ENCODE measurements at places on chromosomes 11 and 22. TPM values are rescaled to one million over a fixed set of nuclear protein-coding genes. Genes with fewer than 3 reads are reported as not detected.

Gene PKNOX2
- total RNA-seq = not detected

DNA sequence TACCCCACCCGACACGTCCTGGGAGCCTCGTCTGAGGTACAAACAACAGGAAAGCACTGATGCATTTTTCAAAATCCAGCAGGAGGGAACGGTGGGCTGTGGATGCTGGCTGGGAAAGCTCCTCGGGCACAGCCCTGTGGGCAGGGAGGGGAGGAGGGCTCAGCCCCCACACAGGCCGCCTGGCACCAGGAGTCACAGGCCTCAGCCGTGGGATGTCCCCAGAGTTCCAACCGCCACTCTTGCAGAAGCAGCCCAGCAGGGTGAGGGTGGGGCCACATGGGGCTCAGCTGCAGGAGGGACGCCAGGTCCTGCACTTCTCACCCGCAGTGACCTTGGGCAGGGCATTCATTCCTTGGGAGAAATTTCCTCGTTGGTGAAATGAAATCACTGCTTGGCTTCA lies 274.6 kb downstream of the BRD1 start:
- no peak for DNase-seq

Gene HTR3A
- not detected for total RNA-seq

DNA sequence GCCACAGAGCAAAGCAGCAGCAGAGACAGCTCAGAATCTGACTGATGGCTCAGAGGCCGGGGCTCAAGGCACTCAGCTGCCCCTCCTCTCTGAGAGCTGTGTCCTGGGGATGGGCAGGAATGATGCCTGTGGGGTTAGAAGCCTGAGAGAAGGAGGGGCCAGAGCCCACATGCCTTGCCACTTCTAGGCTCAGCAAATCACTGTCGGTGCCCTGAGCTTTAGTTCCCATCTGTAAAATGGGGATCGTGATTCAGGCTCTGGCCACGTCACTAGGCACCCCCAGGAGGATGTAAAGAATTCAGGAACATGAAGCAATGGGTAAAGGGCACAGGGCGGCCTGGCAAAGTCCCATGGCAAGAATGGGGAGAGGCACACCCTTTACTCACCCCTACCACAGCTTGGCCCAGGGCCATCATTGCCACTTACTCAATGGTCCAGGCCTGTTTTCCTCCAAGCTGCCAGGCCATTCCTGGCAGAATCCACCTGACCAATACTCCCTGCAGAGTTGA lies 3.4 kb upstream of the CDC42EP2 start:
- no peak for DNase-seq

- DNase-seq = no peak
These were observed 4.0 kb downstream of the TCP11L1 start for GRCh38 chr11:33043221-33043830.

Gene OR51E2
- not detected for total RNA-seq

Gene TMEM126A
- total RNA-seq = 23.3 TPM

Gene KCNC1
- total RNA-seq = not detected

DNA sequence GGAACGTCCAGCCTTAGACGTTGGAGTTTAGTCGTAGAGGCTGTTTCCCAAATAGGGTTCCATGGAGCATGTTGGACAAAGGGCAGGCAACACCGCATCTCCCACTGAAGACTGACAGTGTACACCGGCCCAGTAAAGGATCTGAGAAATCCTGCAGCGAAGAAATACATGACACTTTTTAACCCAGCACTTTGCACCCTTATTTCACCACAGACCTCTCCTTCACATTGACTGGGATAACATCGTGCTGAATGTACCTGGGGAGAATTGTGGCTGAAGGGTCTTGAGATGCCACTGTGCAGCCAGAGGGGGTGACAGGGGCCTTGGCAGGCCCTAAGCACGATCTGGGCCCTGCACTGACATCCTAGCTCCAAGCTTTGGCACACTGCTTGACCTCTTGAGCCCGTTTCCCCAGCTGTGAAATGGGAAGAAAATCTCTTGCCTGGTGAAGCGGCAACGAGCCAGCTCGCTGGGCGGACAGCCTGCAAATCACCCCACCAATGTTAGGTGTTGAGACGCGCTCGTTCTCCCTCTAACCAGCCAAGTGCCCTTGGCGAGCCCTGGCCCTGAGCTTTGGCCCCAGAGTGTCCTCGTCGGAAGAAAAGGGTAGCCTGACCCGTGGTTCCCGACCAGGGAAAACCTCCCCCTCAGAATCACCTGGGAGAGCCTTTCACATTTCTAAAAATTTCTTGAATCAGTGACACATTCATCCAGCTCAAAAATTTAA lies 13.4 kb downstream of the CD5 start:
- DNase-seq = no peak

DNA sequence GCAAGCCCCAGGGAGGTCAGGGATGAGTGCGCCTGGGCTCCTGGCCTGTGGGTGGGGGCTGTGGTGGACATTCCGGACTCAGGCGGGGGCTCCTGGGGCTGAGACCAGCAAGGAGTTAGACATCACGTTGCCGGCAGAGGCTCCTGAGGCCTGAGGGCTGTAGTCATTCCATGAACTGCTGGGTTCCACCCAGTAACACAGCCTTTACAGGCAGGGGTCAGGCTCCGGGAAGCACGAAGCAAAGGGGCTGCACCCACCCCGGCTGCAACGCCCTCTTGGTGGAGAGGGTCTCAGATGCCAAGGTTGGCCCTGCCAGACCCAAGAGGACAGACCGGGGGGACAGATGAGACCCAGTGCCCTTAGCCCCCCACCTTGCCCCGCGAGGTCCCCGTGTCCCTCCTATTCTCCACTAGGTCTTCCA lies 9.0 kb downstream of the TNNT3 start:
- DNase-seq = no peak

Gene C22orf31
- not detected for total RNA-seq

Gene NDUFC2
- total RNA-seq = 72.2 TPM

- DNase-seq = no peak
These were observed 27.3 kb upstream of the KRTAP5-6 start for GRCh38 chr11:1669546-1670218.

DNA sequence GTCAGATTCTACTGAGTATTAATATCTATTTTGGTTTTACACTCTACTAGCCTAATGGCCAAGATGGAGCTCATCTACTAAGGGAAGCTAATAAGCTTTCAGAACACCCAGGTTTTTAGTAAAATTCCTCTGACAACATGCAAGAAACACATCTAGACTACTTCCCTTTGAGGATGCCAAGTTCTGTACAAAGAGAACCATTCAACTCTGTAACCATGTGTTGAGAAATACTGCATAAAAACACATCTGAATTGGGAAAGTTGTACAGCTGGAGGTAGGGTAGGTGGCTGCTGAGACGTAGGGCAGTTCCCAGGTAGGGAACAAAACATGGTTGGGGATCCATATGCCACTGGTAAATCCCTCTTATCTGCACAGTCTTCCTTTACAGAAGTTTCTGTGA lies 66.2 kb downstream of the SC5D start:
- no peak for DNase-seq

DNA sequence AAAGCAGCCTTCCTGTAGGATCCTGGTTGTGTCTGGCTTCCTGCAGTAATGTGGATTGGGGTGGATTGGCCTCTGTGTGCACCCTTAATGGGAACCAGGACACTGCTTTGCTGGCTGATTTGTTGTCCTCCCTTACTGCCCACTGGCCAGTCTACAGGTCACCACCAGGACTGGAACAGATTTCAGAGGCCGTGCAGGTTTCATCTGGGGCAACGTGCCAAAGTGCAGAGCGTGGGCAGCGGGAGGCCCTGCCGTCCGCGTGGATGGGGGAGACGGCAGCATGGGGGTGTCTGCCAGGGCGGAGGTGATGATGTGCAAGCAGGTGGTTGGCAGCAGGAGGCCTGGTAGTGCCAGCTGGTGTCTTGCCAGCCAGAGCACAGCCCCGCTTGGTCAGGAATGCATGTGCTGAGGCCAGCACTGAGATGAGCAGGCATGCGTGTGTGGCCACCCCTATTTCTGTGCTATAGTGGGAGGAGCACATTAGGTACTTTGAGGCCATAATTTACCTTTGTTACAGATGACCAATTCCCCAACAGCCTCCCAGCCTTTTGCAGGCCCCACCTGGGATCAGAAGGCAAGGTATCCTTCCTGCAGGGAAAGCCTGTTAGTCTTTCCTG lies 24.3 kb downstream of the BCR start:
- no peak for DNase-seq

- no peak for DNase-seq
These were observed 2.9 kb downstream of the PIK3IP1 start for GRCh38 chr22:31289344-31289743.

- DNase-seq = no peak
These were observed 27.9 kb downstream of the INCENP start for GRCh38 chr11:62151737-62152102.

DNA sequence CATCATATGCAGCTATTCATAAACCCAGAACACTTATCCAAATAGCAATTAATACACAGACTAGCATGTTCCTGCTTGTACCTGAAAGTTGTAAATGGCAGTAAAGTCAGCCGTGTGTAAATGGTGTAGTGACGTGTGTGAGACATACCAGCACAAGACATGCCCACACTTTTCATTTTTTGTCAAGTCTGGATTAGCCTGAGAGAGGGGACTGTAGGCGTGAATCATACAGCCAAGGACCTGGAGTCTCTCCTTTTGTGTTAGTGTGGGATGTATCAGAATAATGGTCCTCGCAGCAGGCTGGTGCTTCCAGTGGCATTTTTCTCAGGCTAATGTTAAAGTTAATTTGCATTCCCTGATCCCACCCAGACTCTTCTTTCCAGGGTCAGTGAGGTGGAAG lies 116.8 kb upstream of the BMAL1 start:
- no peak for DNase-seq

Gene TIMP3
- total RNA-seq = not detected

Gene KIRREL3
- not detected for total RNA-seq

DNA sequence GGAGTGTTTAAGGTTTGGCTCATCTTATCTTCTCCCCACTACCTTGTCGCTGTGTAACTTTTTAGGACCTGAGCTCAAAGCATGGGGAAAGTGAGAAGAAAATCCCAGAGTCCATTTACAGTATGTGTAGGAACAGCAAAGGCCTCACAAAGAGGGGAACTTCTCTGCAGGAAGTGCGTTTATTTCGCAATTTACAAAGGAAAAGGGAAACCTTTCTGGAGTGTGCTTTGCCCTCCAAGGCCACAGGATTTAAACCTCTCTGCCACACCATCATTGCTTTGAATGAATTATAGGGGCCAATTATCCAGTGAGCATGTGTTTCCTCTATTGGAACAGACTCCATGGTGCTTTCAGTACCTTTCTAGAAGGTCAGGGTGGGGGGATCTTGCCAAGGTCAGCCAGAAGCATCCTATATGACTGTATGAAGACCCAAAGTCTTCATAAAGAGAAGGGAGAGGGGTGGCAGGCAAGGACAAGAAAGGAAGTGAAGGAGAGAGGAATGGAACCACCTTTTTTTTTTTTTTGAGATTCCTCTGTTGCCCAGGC lies 68.1 kb upstream of the LMO2 start:
- DNase-seq = no peak

Gene LDHAL6A
- total RNA-seq = not detected

Gene TPBGL
- 0.43 TPM for total RNA-seq

GRCh38 chr11:9538548-9538947 lies 34.9 kb upstream of the WEE1 start:
- DNase-seq = no peak

GRCh38 chr22:22394591-22394990 lies 114.0 kb downstream of the ZNF280B start:
- no peak for DNase-seq
